ENCODE measurements at places on chromosomes 4 and X. TPM values are rescaled to one million over a fixed set of nuclear protein-coding genes. Genes with fewer than 3 reads are reported as not detected.

DNA sequence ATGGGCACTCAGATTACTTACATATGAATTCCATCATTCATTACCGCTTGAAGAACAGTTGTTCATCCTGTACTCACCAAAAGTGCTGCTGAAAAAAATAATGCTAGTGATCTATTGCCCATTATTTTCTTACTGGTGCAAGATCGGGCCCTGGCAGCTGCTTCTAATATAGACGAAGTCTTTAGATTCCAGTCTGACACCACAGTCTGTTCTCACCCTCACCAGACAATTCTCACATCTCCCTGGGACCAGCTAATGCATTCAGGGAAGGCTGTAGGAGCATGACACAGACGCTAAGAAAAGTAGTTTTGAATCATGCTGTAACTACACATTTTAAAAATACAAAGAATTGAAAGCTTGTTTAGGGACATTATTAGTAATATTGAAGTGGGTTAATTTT is 13.8 kb downstream of the GEMIN8 start:
- DNase-seq: no peak

DNA sequence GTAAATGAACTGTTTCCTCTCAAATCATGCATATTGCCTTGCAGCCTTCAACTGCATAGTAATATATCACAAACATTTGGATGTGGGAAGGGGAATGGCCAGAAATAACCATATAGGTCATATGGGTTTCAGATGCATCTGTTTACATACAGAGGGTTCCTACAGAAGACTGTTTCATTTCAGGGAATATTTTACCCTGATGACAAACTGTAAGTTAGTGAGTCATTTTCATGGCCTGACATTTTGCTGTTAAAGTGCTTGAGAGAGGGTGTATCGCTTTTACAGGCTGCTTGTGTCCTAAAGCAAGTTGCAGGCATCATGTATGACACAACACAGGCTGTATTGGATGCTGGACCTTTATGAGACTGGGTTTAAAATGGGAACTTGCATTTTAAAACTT is 25.5 kb upstream of the AMOT start:
- DNase-seq: no peak

DNA sequence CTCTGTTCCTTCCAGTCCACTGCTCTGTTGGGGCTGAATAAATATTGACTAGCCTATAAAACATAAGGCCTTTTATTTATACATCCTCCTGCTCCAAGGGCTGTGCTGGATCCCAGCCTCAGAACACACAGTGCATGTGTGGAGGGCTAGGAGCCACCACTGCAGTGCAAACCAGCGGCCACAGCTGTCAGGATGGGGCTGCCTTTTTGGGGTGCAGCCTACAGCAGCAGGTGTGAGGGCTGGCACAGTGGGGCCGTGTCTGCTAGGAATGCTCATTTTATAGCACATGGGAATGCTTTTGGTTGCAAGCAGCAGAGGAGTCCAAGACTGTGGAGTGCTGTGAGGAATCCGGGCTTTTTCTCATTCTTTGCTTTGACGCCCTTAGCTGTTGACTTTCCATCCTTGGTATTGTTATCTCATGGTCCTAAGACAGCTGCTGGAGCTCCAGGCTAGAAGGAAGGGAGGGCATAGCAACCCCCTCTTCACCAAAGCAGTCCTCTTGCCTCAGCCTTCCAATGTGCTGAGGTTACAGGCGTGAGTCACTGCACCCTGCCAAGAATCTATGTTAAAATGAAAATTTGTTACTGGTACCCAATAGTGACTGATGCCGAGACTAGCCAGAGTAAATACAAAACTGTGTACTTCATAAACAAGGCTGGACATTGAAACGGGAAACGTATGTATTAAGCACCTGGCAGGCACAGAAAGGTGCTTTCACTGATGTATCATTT is 334.3 kb upstream of the GATB start:
- DNase-seq: no peak

GRCh38 chr4:154014407-154015321 is 225.8 kb upstream of the SFRP2 start:
- no peak for DNase-seq

GRCh38 chr4:107685740-107686139 is 34.3 kb downstream of the PAPSS1 start:
- no peak for DNase-seq

DNA sequence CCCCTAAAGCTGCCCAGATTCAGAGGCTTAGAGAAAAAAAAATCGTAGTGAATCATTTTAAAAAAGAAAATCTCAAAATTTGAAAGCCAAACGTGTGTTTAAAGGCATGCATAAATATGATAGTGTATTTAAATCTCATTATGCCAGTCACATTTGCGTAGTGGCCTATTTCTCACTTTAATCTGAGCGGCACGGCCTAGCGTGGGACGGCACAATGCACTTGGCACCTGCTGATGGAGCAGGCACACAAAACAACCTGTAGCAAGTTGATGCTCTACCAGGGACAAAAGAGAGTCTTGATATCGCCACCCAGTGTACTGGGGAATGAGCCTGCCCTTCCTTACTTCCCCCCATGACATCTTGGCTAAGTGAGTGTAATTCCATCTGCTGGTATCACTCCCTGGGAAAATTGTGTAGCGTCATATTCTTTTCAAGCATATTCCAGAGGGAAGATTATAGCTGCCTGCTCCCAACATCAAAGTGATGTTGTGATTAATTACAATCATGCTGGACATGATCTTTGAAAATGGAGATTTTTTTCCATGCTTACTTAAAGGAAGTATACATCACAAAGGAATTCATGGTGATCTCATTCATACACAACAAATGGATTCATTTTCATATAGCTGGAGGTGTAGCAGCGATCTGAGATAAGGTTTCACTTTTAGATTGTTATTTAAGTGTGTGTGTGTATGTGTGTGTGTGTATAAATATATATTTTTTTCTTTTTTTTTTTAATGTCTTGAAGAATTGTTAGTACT is 138.8 kb downstream of the DCTD start:
- no peak for DNase-seq

The CLCN4 gene
- not detected for total RNA-seq

GRCh38 chrX:87664381-87664780 is 146.8 kb downstream of the KLHL4 start:
- no peak for DNase-seq

DNA sequence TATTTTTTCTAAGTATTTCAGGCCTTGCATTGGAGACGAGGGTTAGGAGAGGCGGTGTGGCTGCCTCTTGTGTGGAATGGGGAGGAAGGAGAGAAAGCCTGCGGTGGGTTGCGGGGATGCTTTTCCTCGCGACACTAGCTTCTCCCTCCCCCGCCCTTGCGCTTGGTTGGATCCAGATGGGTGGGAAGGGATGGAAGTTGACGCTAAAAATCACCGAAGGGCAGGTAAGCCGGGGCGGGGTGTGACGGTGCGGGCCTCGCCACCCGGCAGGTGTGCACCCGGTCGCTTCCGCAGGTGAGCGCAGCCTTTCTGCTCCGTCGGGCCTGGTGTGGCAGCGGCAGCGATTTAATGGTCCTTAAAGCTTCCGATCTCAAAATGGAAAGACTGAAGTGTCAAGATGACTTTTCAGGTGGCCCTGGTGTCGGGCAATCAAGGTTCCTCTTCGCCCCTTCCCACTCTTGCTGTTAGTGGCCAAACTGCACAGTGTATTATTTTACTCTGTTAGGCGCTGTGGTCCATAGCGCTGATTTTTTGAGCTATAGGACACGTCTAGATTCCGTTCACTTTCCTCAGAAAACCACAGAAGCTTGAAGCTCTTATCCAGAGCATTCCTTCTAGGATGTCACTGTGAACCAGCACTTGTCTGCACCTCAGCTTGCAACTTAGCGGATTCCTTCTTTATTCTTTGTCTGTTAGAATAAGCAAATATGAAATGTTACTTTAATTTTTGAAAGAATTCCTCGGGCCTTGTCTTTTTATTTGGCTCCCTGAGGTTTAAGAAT is 765 bp downstream of the ENOPH1 start:
- peak; percentile 50 for DNase-seq

The AMTN gene
- total RNA-seq: not detected

The MAGEA2B gene
- total RNA-seq: not detected

DNA sequence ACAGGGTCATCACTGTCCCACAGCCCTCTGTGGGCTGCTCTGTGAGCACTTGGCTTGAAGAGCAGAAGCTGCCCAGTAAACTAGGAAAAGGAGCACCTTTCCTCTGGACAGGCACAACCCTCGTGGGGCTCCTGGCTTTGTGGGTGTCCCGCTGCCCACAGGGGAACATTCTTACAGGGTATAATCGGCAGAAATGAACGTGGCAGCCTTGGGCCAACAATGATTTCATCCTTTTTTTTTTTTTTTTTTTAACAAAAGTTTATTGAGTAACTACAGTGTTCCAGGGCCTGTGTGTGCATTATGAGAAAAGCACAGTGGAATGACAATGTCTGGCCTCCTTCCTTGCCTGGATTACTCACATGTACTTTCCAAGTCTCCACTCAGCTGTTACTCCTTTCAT is 197.2 kb downstream of the PDGFC start:
- no peak for DNase-seq

- no peak for DNase-seq
These were observed 1495.1 kb downstream of the C4orf33 start for GRCh38 chr4:130591091-130591490.

The JCHAIN gene
- 0.23 TPM for total RNA-seq

The TRO gene
- total RNA-seq: 0.54 TPM

The EVC2 gene
- total RNA-seq: 0.56 TPM

GRCh38 chr4:77074981-77075855 is 571 bp downstream of the CCNI start:
- DNase-seq: peak; percentile 84

GRCh38 chrX:72238721-72239475 is at the start of gene ERCC6L:
ERCC6L (minus strand) TSS chrX:72239027; CDS start chrX:72238911, 116 bp downstream.
- peak; percentile 87 for DNase-seq

The EGF gene
- not detected for total RNA-seq

The NDP gene
- not detected for total RNA-seq

DNA sequence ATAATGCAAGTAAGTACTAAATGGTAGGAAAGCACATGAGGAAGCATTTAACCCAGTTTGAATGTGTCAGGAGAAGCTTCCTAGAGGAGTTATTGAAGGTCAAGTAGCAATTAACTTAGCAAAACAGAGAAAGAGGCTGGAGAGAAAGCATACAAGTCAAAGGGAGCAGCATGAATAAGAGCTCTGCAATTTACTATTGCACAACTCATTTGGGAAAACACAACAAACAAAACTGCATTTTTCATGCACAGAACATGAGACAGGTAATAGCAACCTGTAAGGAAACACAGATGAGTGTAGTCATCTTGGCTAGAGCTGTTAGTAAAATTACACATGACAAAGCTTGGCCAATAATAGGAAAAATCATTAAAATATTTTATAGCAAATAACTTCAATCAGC is 538.1 kb downstream of the PPP4R3C start:
- no peak for DNase-seq

GRCh38 chr4:162535121-162535520 is 371.3 kb upstream of the FSTL5 start:
- DNase-seq: no peak

The SH2D1A gene
- total RNA-seq: 63.1 TPM

The SERPINA7 gene
- not detected for total RNA-seq
